ENCODE measurements at places on chromosomes 16 and 17.

- DNase-seq, result no peak
Measured at GRCh38 chr17:18143044-18143936, 34.7 kb downstream of the MYO15A start.

DNA sequence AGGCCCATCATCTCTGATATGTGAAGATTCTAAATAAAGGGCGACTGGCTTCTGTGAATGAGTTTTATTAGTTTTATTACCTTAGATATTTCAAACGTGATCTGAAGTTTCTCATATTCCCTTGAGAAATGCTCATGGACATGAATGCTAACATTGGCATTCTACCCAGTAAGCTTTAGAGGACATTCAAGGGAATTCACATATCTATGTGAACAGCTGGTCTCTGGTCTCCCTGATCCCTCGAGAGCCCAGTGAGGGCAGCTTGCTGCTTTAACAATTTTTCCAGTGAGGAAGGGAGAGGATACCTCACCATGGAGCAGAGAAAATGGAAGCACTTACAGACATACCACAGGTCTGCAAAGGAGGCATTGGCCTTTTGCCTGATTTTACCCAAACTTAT is 312.7 kb downstream of the CA10 start:
- no peak for DNase-seq

- no peak for DNase-seq
Measured at GRCh38 chr16:66746682-66747081, 4.7 kb downstream of the DYNC1LI2 start.

GRCh38 chr17:47810200-47810821 is 11.3 kb downstream of the OSBPL7 start:
- DNase-seq, result peak; percentile 65

- DNase-seq, result no peak
Measured at GRCh38 chr16:78196502-78196901, 97.0 kb downstream of the WWOX start.

GRCh38 chr17:67718325-67718941 is 697 bp downstream of the NOL11 start:
- no peak for DNase-seq

DNA sequence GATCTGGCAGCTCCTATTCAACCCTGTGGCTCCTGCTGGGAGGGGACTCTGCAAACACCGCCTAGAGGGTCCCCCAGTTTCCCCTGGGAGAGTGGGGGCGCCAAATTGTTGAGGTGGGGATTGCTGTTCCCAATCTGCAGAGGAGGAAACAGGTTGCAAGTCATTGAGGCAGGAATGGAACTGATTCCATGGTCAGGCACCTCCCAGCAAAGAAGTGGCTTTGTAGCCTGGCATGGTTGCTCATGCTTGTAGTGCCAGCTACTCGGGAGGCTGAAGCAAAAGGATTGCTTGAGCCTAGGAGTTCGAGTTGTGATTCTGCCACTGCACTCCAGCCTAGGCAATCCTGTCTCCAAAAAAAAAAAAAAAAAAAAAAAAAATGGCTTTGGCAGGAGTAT is 198 bp upstream of the PYDC1 start:
- DNase-seq, result no peak

DNA sequence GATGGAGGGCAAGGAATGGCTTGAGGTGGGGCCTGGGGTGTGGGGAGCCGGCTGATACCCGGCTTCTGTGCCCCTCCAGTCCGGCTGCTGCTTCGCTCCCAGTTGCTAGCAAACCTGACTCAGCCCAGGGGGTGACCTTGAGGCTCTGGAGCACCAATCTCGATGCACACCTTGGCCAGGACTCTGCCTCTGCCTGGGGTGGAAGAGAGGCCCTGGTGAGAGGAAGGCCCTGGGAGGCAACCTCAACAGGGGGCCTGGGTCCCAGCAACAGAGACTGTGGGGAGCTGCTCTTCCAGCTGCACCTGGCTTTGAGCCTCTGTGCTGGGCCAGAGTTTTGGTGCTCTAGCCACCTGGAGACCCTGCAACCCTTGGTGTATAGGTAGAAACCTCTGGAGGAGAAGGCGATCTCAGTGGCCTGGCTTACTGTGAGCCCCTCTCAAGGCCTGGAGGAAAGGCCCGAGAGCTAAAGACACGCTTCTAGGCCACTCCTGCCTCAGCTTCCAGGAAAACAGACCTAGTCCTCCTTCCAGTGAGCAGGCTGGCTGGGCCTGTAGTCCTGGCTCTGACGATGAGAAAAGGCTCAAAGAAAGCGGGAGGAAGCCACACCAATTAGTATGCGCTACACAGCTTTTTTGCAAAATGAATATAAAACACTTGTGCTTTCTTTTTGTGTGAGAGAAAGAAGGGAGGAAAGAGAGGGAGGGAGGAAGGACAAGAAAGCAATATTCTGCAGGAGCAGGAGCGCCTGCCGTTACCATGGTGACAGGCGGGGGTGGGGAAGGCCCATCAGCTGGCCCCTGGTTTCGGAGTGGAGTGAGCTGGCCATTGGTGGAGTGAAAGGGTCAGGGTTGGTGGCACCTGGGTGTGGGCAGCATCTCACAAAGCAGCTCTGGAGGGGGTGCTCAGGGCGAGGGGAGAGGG is 51.0 kb downstream of the VAC14 start:
- peak; percentile 6 for DNase-seq

DNA sequence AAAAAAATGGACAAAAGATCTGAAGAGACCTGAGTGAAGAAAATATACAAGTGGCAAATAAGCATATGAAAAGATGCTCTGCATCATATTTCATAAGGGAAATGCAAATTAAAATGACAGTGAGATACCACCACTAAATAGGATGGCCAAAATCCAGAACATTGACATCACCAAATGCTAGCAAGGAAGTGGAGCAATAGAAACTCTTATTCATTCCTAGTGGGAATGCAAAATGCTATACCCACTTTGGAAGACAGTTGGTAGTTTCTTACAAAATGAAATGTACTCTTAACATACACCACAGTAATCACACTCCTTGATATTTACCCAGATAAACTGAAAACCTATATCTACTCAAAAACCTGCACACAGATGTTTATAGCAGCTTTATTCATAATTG is 33.6 kb downstream of the DHRS7B start:
- DNase-seq, result no peak

DNA sequence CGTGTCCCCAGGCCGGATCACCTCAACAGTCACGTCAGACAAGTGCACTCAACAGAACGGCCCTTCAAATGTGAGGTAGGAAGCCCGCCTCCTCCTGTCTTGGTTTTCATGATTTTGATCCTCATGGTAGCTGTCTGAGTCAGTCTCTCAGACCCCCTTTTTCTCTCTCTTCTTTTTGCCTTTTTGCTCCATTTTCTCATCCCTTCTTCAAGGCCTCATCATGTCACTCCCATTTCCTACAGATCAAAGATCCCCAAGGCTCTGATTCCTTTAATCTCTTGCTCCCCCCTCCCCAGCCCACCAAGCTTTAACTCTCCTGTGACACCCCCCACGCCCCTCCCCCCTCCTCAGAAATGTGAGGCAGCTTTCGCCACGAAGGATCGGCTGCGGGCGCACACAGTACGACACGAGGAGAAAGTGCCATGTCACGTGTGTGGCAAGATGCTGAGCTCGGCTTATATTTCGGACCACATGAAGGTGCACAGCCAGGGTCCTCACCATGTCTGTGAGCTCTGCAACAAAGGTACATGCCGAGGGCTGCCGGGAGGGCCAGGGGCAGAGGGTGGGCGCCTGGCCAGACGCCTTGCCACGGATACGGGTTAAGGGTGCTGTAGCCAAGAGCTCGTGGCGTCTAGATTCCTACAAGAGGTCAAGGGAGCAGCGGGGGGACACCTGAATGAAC is 2.0 kb downstream of the MAZ start:
- no peak for DNase-seq

- DNase-seq, result no peak
Measured at GRCh38 chr17:48928876-48929811, 15.5 kb downstream of the SNF8 start.

- peak; percentile 3 for DNase-seq
Measured at GRCh38 chr16:9258423-9259051, 167.1 kb downstream of the HAPSTR1 start.

GRCh38 chr17:57284984-57285646 is 28.8 kb downstream of the MSI2 start:
- DNase-seq, result no peak

- no peak for DNase-seq
Measured at GRCh38 chr17:79595921-79596320, 14.9 kb downstream of the RBFOX3 start.

- DNase-seq, result no peak
Measured at GRCh38 chr17:79223953-79224352, 149.3 kb downstream of the ENGASE start.

DNA sequence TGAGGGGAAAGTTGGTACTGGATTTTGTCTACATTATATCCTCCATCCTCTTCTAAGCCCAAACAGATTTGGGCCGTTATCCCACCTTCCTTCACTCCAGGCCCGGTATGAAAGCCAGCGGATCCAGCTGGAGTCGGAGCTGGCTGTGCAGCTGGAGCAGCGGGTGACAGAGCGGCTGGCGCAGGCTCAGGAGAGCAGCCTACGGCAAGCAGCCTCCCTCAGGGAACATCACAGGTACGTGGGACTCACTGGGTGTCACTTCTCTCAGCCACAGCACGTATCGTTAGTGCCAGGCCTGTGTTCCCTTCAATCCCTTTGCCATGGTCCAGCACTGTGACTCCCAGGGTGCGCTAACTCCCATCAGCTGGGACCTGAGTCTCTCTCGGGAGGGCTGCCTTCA is 11.3 kb downstream of the CNTROB start:
- DNase-seq, result no peak

DNA sequence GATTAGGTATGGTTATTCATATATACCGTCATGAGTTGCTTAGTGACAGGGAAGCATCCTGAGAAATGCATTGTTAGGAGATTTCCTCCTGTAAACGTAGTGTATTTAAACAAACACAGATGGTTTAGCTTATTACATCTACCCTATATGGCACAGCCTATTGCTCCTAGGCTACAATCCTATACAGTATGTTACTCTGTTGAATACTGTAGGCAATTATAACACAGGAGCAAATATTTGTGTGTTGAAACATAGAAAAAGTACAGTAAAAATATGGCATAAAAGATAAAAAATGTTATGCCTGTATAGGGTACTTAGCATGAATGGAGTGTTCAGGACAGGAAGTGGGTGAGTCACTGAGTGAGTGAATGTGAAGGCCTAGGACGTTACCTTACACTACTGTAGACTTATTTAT is 157.7 kb downstream of the CDH11 start:
- peak; percentile 85 for DNase-seq

DNA sequence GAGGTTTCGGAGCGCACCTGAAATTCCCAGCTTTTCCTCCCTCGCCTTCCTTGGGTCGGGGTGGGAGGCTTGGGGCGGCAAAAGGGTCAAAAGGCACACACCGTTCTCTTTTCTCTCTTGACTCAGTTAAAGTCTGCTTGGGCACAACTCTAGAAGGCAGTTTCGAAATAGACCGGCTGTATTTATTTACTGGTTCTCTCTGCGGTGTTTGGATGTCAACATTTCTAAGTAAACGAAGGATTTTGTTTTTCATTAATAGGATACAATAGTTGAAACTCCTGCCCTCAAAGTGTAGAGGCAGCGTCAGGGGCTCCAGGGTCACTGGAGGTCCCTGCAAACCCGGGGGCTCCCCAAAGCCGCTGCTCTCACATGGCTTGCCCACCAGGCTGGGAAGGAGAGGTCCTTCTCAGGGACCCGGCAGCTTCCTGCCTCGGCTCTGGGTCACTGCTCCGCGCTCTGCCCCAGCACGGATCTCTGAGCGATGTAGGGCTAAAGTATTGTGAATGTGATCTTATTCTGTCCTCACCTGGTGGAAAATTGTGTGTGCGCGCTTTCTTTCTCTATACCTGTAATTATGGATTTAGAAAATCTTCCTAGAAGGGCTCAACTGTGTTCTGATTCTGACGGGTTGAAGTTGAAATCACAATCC is 952 bp downstream of the BMERB1 start:
- DNase-seq, result peak; percentile 2

GRCh38 chr17:28551421-28552175 is 826 bp downstream of the UNC119 start:
- DNase-seq, result peak; percentile 24

GRCh38 chr16:49638673-49639610 is 217.0 kb downstream of the ZNF423 start:
- DNase-seq, result no peak

DNA sequence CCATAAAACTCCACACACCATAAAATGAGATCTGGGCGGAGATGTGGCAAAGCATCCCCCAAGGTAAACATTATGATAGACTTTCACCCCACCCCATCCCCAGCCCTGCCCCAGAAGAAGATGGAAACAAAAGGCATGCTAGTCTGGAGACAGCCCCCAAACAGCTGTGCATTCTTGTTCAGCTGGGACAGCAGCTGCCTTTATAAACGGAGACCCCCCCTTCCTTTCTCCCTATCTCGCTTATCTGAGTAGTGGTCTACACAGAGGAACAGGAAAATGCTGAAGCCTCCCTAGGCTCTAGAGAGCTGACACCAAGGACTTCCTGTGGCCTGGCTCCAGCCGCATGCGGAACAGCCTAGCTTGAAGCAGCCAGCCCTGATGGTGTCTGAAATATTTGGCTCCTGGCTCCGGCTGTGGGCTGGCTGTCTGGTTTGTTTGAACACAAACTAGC is 190.3 kb upstream of the ANKFN1 start:
- no peak for DNase-seq

GRCh38 chr16:57634171-57634570 is 5.7 kb downstream of the ADGRG1 start:
- no peak for DNase-seq

DNA sequence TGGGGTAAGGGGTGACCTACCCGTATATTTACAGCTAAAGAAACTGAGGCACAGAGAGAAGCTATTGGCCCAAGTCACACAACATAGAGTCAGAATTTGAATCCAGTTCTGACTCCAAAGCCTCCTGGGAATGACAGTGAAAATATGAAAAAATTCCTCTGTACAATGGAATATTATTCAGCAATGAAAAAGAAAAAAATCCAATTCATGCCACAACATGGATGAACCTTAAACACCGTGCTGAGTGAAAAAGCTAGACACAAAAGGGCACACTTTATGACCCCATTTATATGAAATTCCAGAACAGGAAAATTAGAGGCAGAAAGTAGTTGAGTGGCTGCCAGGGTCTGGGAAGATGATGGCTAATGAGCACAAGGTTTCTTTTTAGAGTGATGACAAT is 75.4 kb downstream of the LITAF start:
- DNase-seq, result no peak

DNA sequence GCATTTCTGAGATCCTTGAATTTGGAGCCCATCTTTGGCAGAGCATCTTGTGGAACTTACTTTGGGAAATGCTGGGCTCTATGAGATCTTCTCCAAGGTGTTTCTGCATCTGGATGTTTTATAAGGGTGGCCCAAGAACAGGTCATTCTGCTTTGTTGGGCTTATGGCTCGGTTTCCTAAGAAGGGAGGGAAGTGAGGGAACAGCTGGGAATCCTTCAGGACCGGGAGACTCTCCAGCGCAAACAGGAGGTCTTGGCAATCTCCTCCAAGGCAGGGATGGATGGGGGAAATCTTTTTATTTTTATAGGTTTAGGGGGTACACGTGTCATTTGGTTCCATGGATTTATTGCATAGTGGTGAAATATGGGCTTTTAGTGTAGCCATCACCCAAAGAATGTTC is 54.7 kb downstream of the IRX3 start:
- no peak for DNase-seq
